ENCODE measurements at places on chromosomes 2 and 18.

DNA sequence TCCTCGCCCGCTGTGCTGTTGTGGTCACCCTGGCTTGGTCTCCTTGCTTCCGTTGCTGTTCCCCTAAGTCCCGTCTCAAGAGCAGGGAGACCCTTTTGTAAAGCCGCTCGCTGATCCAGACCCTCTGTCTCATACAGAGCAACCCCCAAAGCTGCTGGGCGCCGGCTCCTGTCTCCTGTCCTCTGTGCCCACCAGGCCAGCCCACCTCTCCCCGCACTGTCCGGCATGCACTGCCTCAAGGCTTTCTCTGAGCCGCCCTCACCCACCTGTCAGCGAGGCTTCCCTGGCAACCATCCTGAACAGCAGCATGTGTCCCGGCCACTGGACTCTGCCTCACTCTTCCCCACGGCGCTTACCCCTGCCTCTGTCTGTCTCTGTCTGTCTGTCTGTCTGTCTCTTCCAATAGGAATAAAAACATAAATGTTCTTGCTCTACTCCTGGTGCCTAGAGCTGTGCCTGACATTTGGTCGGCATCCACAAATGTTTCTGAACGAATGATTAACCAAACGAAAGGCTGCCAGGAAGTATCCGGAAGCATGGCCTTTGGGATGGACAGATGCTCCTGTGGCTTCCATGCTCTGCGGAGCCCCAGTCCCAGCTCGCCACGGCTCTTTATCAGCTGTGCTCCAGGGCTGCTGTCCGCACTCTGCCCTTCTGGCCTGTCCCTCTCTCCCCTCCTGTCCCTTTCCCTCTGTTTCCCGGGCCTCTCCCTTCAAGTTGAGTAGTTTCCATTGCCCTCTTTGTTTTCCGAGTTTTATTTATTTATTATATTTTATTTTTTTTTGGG is 7.8 kb downstream of the COLEC11 start:
- DNase-seq = no peak

GRCh38 chr2:44543773-44544725 is 182.3 kb downstream of the CAMKMT start:
- no peak for DNase-seq

DNA sequence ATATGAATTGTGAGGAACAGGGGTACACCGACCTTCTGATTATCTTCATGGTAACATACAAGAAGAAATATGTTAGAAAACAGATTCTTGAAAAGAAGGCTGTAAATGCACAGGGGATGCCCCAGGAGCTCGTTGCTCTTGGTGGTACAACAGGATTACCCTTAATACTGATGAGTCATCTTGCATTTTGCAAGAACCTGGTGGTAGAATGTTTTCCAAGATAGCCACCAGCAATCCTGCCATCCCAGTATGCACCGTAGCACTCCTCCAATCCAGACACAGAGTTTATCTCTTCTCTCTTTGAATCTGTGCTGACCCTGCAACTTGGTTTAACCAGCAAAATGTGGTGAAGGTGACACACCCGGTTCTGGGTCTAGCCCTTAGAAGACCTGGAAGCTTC is 238.3 kb downstream of the EN1 start:
- no peak for DNase-seq

- no peak for DNase-seq
These were observed 58.7 kb downstream of the STEAP3 start for GRCh38 chr2:119282146-119282995.

GRCh38 chr2:23556929-23557328 is 171.9 kb downstream of the KLHL29 start:
- DNase-seq = no peak

GRCh38 chr18:8949206-8949605 is 153.3 kb upstream of the NDUFV2 start:
- DNase-seq = no peak

DNA sequence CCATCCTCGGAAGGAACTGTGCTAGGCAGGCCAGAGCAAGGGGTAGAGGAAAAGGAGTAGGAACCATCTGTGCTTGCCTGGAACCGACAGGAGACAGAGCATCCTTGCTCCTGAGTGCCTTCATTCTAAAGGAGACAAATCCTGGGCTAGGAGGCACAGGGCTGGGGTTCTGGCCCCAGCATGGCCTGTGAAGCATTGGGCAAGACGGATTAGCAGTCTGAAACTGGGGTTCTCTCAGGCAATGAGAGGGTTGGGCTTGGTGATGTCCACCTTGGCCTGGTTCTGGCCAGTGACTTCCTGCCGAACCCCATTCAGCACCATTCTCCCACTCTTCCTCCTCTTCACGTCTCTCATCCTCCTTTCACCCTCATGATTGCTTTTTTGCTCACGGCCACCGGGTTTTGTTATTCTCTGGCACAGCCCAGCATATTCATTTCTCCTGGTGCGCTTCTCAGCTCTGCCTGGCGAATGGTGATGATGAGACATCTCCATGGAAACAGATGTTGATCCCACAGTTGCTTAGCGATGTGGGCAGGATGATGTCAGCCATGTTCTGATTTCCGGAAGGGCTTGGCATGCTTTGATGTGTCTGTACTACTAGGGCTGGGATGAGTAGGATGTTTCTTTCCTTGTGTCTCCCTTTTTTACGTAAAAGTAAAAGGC is 127.7 kb downstream of the CAPN13 start:
- DNase-seq = no peak

- DNase-seq = no peak
These were observed 52.2 kb downstream of the NCOA1 start for GRCh38 chr2:24543252-24543651.

DNA sequence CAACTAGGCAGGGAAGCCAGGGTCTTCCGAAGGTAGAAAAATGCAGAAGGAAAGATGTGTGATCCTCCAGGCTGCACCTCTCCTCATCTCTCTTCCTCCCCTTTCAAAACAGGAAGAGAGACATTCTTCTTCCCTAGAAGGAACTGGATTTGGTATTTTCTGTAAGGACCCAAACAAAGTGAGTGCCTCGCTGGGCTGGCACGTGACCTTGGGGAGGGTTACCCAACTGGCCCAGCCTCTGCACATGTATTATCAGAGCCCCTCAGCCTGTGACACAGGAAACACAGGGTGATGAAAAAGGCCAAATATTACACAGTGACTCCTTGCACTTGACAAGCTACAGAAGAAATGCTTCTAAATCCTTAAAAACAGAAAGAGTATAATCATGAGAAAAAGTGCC is 2.3 kb downstream of the HJURP start:
- no peak for DNase-seq

GRCh38 chr18:6271585-6271984 is 143.1 kb downstream of the L3MBTL4 start:
- DNase-seq = no peak

GRCh38 chr2:118987886-118988285 is 45.9 kb downstream of the MARCO start:
- no peak for DNase-seq

DNA sequence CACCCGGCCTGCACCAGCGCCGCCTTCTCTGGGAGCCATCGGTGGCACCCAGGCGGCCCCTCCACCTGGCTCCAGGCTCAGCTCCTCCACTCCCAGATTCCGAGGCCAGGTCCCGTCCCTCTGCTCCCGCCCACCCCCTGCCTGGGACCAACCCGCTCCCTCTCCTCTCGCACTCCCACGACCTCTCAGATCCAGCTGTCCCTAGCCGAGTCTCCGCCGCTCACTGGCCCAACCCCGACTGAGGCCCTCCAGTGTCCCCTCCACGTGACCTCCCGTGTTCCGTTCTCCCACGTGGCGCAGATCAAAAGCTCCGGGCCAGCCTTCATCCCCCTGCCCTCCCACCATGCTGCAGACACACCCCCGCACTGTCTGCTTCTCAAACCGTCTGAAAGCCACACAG is 14.4 kb upstream of the SALL3 start:
- no peak for DNase-seq

DNA sequence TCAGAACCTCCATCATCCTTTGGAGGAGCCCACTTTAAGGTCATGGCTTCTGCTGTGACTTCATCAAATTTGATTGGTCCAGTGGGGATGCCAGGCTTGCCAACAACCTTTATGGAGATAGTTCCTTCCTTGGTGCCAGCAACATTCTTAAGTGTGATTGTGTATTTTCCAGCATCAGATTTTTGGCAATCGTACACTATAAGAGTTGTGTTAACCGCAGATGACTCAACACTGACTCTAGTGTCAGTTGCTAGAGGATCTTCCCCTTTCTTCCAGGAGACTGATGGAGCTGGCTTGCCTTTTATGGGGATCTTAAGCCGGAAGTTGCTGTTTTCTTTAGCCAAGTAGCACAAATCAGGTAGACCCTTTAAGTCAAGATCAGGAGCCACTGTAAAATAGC is 98.7 kb downstream of the PLEKHA3 start:
- no peak for DNase-seq

- no peak for DNase-seq
These were observed 2.8 kb upstream of the NCL start for GRCh38 chr2:231467016-231467545.

GRCh38 chr2:133053541-133053940 is 383.5 kb upstream of the LYPD1 start:
- DNase-seq = no peak

DNA sequence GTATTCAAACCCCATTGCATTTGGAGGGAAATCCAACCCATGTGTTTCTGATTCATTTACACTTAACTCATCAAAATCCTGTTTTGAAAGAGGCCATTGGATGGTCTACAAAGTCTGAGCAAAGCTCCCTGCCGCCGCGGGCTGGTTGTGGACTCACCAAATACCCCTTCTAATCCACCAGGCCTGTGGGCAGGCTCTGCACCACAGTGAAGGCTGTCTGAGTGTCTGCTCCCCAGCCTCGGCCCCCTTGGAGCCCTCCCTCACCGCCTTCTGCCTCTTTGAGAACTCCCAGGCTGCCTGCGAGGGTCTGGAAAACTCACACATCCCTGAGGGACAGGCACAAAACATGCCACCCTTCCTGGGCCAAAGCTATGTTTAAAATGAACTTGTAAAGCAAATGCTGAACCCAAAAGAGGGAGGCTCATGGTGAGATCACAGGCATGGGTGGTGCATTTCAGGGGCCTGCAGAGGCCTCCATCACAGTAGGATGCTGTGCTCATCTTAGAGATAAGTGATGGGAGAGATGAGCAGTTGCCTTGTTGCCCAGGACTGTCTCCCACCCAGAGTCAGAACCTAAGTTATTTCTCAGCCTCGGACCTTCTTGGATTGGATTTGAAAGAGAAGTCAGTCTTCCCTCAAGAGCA is 225.0 kb downstream of the CYP26B1 start:
- DNase-seq = no peak

DNA sequence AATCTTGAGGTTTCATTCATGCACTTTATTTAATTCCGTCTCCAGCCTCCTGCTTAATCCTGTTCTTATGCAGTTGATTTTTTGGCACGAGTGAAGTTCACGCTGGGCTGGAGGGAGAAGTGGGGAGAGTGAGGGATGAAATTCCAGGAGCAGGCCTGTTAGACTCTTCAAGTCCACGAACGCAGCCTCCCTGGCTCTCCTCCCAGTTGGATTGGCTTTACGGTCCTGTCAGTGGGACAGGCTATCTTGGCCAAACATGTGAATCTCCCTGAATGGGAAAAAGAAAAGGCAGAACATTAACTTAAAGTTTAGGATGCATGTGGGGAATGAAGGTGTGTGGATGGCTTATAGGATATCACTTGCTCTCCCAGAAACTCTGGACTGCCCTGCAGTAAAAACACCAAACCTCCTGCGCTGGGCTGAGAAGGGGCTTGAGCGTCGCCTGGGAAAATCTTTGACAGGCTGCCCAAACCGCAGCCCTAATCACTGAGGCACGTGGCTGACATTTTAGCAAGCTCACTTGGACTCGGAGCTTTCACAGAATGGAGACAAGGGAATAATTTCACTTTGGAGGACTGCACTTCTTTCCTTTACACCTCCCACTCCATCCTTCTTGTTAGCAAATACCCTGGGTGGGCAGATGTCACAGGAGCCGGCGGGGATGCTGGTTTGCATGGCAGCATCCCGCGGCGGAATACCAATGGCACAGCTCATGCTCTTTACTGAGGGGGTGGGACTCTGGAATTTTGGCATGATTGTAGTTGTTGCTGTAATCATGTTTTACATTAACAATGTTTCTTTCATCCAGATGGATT is 93.9 kb downstream of the ACKR3 start:
- DNase-seq = no peak

DNA sequence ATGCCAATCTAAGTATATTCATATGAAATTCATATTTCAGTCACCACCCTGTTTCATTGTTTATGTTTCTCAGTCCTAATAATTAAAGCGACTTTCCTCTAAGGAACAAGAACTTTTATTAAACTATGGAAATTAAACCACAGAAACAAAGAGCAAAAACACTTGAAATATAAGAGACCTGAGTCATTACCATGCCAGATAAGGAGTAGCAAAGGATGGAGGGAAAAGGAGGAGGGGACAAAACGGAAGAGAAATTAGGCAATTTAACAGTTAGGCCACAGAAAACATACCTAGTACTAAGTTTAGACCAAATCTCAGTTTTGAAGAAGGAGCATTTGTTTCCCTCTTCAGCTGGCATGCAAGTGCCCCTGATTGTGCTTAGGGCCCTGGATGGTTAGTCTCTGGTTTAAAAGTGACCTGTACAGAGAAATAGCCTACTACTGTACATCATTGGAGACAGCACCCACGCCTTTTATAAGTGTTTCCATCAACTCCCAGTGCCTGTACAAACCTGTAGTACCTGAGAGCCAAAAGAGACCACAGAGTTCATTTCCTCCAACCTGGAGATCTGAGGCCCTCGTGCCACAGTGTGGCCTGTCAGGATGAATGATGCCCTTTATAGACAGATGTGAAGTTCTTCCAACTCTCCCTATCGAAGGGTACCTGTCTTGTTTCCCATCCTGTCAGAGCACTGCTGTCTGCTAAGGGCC is 74.5 kb downstream of the SPATS2L start:
- DNase-seq = no peak

DNA sequence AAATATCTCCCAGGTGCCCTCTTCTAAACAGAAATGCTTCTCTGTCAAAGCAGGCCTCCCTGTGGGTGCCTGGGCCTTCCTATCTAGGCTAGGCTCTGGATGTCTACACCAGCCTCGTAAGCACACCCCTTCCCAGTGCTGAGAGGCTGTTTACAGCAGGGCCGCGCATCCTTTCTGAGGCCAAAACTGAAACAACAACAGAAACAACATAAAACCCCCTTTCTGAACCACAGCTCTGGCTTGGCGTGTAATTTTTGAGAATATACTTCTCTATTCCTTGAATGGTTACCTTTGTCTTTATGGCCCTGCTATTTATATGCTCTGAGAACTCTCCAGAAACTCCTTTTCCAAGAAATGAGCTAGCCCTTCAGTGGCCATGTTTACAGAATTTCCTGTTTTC is 118.4 kb downstream of the BCL2L11 start:
- DNase-seq = no peak
